ENCODE measurements at places on chromosomes 5 and 9.

- DNase-seq, result no peak
These were observed 17.5 kb downstream of the PRKACG start for GRCh38 chr9:68996462-68996861.

DNA sequence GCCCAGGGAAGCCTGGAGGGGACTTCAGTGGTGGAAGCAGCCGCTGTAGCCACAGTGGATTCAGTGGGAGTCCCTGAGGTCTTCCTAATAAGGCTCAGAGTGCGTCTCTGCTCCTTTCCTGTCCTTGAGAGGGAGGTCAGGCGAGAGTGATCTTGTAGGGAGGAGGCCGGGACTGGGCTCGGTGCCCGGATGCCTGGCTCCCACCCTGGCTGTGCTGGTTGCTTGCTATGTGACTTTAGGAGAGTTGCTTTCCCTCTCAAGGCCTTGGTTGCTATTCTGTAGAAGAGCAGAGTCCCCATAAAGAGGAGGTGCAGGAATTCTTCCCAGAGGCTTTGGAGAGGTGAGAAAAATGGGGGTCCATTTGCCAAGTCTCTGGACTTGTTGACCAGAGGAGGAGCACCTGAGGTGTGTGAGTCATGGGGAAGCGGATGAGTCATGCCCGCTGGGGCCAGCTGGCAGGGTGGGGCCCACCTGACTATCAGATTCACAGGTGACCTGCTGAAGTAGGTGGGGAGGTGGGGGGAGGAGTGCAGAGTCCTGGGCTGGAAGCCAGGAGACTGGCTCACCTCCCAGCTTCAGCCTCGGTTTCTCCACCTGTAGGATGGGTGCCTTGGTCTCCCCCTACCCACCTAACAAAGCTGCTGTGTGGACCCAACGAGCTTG is 13.8 kb downstream of the GSN start:
- no peak for DNase-seq

GRCh38 chr5:170885256-170885655 is 23.4 kb downstream of the RANBP17 start:
- DNase-seq, result no peak

DNA sequence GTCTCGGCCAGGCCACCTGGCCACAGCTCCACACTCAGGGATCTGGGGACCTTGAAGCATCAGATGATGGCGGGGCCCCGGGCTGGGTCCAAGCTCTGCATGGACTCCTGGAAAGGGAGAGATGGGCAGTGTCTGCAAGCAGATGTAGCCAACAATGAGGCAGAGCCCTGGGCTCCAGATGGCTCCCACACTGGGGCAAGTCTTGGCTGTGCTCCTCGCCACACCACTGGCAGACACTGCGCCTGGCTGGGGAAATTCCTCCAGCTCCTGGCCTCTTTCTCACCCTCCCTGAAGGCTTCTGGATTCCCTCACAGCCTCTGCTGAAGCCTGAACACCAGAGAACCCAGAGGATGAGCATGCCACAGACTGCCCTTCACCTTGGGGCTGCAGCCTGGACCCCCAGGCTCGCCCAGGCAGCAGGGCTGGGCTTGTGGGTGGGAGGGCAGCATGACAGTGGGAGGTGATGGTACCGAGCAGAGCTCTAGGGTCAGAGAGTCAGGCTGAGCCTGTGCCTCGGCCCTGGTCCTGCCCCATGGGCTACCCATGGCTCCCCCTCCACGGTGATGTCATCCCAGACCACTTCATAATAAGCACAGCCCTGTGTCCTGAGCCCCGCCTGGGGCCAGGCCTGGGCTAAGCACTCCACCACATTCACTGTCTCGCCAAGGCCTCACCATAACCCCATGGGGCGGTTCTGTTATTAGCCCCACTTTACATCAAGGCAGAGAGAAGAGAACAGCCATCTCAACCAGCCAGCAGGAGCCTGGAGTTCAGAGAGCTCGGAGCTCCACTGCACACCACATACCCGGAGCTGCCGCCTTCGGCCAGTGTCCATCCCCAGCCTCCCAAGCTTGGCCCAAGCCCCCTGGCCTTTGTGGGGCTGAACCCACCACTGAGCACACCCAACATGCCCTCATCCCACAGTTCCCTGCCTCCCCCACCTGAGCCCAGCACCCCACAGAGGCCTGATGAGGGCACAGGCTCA is 62.2 kb upstream of the ADAMTS2 start:
- no peak for DNase-seq

- DNase-seq, result no peak
These were observed 588 bp upstream of the BRINP1 start for GRCh38 chr9:119369680-119370366.

- DNase-seq, result no peak
These were observed 564.6 kb upstream of the DMAC1 start for GRCh38 chr9:8364026-8364752.

DNA sequence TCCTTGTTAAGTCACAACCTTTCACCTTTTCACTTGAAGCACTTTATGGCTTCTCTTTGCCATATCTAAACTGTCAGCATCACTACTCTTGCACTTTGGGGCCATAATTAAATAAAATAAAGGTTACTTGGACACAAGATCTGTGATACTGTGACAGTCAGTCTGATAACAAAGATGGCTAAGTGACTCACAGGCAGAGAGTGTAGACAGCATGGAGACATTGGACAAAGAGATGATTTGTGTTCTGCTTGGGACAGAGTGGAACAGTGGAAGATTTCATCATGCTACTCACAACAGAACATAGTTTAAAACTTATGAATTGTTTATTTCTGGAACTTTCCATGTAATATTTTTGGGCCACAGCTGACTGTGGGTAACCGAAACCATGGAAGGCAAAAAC is 81.7 kb upstream of the SMC5 start:
- DNase-seq, result no peak

GRCh38 chr9:77510666-77511065 is 137.5 kb downstream of the GNA14 start:
- DNase-seq, result no peak

DNA sequence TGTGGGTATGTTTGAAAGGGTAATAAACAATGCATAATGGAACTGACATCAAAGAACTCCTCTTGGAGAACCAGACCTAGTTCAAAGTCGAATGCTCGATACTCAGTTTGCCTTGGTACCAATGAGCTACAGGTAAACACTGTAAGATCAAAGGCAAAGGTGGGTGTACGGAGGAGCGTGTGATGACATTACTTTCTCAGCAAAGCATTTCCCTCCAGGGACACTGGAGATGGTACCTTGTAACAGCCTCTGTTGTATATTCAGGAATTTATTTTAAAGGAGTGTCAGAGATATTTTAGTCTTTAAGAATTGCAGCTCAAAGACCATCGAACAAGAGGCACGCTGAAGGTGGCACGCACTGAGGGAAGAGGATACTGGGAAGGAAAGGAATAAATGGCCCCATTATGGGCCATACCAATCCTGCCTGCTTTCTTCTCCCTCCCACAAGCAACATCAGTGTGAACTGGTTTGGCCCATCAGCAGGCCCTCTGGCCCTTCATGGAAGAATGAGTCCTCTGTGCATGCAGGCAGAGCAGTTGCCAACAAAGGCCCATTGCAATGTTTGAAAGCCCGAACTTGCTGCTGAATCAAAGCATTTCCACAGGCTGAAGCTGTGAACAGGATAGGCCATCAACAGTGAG is 410.2 kb downstream of the ACTL7B start:
- no peak for DNase-seq

DNA sequence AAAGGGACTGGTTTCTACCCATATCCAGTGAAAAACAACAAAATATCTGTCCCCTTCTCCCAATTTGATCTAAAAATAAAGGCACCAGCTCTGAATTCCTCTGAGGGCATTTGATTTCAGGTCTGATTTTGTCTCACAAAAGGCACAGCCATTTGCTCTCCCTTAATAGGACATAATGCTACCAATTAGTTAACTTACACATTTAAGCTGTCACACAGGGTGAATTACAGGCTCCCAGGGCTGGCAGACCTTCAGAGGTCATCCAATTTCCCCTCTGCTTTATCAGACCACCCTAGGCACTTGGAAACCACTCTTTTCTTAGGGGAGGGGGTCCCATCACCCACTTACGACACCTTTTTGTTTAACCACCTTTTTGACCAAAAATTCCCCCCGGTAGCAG is 319.9 kb downstream of the SPOCK1 start:
- no peak for DNase-seq

- DNase-seq, result no peak
These were observed 19.6 kb downstream of the SPARC start for GRCh38 chr5:151667083-151667482.

- no peak for DNase-seq
These were observed 38.2 kb downstream of the ESM1 start for GRCh38 chr5:54947187-54947586.

GRCh38 chr5:80874162-80874561 is 86.0 kb upstream of the RASGRF2 start:
- DNase-seq, result no peak

GRCh38 chr9:106622164-106622487 is 240.8 kb upstream of the ZNF462 start:
- DNase-seq, result no peak

DNA sequence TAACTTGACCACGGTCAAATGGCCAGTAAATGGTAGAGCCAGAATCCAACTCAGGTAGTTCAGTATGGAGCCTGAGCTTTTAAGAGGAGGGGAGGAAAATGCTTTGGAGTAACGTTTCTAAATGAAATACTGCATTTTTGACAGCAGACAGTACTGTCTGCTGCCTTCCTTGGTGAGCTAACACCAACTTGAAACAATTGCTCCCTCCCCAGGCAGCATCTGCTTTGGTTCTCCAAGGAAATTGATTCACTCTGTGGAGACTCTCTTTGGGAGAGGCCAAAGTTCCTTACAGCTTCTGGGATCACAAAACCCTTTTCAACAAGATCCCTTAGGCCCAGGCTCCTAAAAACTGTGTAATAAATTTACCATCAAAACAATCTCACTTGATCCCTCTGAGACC is 75.2 kb upstream of the SSBP2 start:
- DNase-seq, result no peak

- DNase-seq, result no peak
These were observed 6.8 kb upstream of the TIFAB start for GRCh38 chr5:135458921-135459331.

GRCh38 chr9:105396901-105397300 is 50.9 kb upstream of the FSD1L start:
- DNase-seq, result no peak

DNA sequence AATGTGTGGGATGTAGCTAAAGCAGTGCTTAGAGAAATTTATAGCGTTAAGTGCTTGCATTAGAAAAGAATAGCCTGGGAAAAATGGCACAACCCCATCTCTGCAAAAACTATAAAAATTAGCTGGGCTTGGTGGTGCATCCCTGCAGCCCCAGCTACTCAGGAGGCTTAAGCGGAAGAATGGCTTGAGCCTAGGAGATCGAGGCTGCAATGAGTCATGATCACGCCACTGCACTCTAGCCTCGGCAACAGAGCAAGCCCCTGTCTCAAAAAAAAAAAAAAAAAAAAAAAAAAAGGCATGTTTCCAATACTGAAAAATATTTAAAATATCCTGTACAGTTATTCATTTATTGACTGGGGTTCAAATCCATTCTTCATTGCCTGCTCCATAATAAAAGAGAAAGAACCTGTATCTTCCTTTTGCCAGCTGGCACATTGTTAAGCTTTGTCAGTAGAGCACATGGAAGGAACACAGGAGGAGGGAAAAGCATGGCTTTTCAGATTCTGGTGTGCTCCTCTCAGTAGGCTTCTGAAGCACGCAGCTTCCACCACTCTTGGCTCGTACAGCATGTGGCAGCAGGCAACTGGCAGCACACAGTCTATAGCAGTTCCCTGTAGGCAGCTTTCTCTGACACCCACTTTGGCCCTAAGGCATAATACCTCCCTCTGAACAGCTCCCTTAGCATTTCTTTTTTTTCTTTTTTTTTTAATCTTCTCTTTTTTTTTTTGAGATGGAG is 73.5 kb downstream of the TRIM36 start:
- no peak for DNase-seq

DNA sequence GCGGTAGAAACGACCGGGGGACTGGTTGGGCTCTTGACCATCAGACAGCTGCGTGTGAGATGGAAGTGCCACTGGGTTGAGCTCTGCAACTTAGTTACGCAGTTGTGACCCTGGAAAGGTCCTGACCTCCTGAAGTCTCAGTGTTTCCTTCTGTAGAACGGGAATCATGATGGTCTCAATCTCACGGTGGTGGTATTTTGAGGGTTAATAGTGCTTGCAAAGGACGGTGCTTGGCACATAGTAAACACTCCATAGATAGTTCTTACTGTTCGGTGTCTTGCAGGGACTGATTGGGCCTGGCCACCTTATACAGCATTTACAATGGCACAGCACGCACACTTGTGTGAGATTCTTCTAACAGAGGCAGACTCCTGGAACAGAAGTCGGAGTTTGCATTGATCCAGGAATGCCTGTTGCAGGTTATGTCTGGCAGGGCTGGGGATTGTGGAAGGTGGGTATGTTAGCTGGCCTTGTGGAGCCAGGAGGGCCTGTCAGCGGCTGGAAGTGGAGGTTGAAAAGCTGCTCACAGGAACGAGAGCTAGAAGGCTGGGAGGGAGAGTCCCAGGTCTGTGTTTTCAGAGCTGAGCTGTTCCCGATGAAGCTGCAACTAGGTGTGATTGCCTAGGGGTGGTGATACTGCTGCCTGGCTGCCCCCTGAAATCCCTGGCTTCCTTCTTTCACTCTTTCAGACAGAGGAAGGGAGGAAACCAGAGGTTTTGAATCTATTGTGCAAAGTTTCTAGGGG is 962 bp upstream of the TXN start:
- DNase-seq, result no peak

- no peak for DNase-seq
These were observed 119.5 kb downstream of the SYK start for GRCh38 chr9:90921104-90921503.

DNA sequence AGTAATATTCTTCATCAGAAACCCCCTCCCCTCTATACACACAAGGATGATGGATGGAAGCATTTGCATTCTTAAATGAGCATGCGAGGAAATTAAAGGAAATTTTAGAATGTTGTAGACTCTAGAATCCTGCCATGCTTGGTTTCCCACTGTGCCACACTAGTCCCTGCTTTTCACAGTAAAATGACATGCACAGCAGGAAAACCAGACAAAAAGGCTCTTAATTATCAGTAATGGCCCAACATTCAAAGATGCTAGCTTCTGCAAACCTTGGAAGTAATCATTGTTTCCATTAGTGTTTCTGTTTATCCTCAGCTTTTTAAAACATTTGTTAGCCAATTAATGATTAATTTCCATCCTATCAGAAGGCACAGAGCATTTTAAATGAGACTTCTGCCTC is 255.8 kb downstream of the SLCO4C1 start:
- no peak for DNase-seq

DNA sequence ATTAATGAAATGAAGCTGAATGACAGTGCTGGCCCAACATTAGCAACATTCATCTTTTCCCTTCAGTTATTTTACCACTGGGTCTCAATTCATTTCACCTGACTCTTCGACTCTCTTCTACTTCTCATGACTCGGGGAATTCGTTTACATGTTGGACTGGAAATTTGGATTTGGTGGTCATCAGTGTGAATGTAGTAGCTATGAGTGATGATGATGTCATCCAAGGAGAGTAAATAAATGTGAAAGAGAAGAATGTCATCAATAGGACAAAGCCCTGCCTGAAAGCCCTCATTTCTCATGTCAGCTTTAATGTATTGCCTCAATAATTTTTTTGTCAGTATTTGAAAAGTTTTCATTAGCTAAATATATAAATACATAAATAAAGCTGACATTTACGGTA is 21.9 kb upstream of the CFAP95 start:
- no peak for DNase-seq
